CD4-positive, alpha-beta T cell treated with Interleukin-1 beta for 1 hour (primary cell): ENCODE measurements at places on chromosomes 11 and 22.
A peak's percentile ranks its signal among the peaks of the same experiment; 100 is the strongest.

DNA sequence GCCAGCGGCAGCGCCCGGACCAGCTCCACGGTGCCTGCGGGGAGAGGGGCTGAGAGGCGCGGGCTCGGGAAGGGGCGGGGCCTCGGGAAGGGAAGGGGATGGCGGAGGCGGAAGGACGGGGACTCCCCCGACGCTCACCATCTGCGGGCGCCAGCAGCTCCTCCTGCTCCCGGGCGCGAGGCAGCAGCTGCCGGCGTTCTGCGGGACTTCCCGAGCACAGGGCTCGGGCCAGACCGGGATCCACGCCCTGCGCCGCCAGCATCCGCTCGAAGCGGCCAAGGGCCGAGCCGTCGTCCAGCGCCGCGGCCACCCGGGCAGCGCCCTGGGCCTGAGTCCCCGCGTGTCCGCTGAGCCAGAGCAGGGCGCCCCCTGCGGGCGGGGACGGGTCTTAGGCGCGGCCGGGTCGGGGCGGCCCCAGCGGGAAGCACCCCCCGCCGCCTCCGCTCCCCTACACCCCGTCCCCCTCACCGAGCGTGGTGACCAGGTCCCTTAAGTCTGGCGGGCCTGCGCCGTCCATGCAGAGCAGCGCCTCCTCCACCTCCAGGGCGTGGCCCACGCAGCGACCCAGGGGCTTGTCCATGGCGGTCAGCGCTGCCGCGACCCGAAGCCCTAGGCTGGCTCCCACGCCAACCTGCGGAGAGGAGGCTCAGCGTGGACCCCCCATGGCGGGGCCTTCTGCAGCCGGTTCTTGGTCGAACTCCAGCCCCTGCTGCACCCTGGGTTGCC is 873 bp upstream of the SCO2 start:
- DNase-seq = peak; percentile 87

DNA sequence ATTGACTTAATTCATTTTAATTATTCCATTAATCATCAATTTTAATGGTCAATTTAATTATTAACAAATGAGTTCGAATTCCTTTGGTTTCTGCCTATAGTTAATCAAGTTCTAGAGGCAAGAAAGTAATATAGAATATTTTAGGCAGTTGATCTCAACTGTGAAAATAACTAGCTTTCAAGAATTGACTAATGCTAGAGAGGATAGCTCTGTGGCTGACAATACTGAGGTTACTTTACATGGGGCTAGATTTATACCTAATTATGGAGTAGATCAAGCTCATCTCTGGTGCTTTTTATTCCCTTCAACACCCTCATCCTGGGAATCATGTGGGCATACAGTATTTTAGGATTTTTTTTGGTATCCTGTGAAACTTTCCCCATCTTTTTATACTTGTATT is 259.4 kb downstream of the GRM5 start:
- no peak for DNase-seq

GRCh38 chr11:3087373-3087772 is 30.1 kb upstream of the CARS1 start:
- no peak for DNase-seq

GRCh38 chr11:102921587-102922220 is 33.8 kb downstream of the MMP13 start:
- DNase-seq = no peak

DNA sequence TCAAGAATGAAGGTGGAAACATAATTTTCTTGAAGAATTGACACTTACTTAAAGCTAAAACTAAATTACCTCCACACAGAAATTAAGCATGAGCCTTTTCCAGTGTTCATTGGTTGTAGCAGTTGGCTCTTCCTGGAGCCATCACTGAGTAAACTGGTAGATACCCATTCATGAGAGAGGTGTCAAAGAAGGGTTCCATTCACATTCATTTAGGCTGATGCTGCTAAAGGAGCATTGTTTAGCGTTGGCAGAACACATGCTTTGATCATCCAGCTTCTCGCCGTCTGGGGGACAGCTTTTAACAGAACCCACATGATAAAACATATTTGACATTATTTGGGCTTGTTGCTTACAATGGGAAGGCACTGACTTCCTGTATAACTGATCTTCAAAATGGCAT is 71.6 kb downstream of the TNRC6B start:
- no peak for DNase-seq

DNA sequence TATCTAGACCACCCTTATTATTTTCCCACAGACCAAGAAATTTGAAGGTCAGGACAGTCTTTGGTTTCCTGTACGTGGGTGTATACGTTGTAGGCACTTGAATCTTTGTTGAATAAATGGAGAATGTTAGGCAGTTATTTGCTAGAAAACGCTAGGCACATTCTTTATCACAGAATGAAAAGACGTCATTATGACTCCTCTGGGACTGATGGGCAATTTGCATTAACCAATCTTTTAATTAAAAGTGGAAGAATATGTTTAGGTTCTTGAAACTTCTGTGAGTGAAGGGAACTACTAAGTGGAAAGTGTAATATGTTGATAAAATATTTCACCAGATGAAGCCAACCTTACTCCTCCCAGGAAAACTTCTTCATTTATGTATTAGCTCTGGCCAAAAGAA is 5.7 kb downstream of the CAT start:
- DNase-seq = no peak

DNA sequence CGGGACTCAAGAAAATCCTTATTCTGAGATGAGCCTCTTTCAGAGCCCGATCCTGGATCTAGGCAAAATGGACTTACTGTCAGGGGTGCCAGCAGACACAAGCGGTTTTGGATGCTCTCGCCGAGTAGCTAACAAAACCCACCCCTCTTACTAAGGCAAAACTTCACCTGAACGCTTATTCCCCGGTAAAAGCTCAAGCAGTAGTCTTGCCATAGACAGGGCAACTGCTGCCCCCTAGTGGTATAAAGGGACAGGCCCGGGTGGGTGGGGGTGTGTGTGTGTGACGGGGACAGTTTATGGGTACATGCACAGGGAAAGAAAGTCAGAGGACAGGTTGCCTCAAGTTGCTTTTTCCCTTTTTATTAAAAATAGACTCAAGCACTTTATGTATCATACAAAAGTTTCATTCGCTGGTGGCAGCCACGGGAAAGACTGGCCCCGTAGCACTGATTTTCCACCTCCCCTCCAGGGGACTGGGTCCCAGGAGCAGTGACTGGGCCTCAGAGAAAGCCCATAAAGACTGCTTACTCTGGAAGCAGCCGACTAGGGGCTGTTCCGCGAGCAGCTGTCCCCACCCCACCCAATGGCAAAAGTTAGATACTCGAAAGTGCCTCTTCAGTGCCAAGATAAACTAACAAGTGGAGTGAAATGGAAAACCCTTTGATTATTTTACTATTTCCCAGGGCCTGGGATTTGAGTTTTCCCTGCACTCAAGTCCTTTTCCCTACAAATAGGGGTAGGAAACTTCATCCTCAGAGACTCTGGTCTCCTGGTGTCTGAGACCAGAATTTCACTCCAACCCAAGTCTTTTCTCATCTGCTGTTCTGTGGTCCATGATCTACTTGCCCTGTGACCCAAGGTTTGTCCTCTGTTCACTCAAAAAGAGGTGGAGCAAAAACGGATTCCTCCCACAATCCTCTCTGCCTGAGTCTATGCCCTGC is 4.7 kb downstream of the YPEL4 start:
- DNase-seq = peak; percentile 91

DNA sequence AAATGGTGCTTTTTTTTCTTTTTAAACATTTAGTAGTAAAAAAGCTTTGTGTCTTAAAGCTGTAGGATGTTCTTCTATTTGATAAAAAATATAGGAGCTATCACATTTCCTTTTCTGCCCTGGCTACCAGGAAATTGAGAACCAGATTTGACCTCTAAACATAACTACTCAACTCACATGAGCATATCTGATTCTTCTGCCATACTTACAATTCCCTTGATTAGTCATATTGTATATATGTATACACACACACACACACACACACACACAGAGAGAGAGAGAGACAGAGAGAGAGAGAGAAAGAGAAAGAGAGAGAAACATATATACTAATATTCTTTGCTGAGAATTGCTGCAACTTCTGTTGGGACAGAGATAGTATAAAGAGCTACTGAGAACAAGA is 23.0 kb upstream of the GDPD4 start:
- DNase-seq = no peak

DNA sequence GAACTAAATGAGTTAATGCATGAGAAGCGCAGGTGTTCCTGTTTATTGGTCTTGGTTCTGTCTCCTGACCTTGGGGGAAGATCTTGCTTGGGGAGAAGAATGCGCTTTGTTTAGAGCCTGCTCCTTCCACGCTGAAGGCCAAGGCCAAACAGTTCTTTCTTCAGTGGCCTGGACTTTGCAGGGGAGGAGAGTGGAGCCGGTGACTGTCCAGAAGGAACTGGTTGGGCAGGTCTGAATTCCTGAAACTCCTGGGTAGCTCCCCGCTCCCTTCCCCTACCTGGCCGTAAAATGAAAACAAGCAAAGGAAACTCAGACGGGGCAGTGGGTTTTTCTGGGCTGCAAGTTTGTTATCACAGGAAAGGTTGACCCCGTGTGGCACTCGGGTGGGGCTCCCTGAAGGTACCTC is 3.6 kb downstream of the ARHGAP8 start:
- DNase-seq = no peak

- DNase-seq = no peak
Measured at GRCh38 chr11:134471716-134472455, 59.8 kb upstream of the B3GAT1 start.

DNA sequence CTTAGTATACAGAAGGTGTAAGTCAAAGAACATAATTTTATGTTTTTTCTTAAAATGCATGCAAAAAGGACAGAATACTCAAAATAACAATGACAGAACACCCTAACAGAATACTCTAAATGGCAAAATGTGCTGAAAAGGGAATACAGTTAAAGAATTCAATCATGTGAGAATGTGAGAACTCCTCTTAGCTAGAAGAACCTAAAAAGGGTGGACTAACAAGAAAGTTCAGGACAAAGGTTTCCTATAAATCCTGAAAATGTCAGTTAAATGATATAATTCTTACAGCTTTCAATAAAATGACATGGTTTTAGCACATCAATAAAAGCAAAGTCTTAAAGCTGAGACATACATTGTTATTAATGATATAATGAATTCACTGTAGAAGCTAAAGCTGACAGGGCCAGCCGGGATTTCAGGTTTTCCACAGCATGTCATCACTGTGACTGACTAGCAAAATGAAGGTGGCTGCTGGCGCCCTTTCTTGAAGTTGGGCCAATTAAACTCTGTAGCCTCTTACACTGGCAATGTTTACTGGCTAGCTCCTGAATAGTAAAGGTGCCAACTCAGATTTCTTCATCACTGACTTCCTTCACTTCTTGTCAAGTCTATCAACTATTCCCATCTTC is 244.4 kb downstream of the TTC28 start:
- DNase-seq = no peak

DNA sequence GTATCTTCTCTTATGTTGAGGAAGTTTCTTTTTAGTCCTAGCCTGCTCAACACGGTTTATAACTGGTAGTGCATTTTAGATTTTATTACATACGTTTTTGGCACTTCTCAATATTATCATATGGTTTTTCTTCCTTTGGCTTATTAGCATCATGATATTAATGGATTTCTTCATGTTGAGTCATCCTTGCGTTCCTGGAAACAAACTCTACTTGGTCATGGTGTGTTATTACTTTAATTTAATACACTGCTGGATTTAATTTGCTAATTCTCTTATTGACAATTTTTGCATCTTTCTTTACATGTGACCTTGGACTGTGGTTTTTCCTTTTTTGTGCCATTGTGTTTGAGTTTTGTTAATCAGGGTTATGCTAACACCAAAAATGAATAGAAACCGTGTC is 20.5 kb downstream of the IGF2 start:
- DNase-seq = no peak

GRCh38 chr11:78752494-78752893 is 177.8 kb upstream of the NARS2 start:
- no peak for DNase-seq

- DNase-seq = no peak
Measured at GRCh38 chr22:45970705-45971407, 6.1 kb downstream of the WNT7B start.

GRCh38 chr11:105049481-105049880 is 4.3 kb upstream of the CARD16 start:
- no peak for DNase-seq

DNA sequence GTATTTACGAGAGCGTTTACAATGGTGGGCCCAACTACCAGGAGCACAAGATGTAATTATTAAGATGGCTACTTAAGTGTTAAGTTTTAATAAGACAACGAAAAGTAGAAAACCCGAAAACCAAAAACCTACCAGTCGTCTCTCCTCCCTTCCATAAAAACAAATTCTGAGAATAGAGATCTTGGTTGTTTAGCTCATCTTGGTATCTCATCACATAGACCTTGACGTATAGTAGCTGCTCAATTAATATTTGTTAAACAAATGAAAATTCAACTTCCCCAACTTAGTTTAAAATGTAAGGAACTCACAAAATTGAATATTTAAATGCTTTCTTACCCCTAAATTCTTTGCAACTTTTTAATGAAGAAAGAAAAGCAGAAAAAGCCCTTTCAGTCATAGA is 669 bp downstream of the KDM4D start:
- DNase-seq = no peak

DNA sequence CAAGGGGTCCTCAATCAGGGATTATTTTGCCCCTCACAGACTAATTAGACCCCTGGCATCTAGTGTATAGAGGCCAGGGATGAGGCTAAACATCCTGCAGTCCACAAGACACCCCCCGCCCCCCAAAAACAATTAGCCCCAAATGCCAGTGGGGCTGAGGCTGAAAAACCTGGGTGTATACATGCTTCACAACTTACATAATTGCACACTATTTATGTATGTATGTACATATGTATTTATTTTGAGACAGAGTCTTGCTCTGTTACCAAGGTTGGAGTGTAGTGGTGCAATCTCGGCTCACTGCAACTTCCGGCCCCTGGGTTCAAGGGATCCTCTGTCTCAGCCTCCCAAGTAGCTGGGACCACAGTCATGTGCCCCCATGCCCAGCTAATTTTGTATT is 28.8 kb upstream of the SHANK2 start:
- DNase-seq = no peak

DNA sequence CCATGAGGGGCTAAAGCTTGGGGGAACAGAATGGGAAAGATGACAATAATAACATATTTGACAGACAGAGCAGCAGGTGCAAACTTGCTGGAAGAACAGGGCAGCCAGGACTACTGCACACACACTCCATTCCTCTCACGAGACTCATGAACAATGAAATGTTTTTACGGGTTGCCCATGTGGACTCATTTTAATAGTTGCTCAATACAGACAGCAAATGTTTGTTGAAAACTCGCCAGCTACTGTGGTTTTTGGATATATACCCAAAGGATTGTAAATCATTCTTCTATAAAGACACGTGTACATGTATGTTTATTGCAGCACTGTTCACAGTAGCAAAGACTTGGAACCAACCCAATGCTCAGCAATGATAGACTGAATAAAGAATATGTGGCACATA is 10.3 kb downstream of the SYT13 start:
- DNase-seq = no peak

- DNase-seq = peak; percentile 26
Measured at GRCh38 chr22:32880893-32881596, 79.5 kb downstream of the TIMP3 start.

DNA sequence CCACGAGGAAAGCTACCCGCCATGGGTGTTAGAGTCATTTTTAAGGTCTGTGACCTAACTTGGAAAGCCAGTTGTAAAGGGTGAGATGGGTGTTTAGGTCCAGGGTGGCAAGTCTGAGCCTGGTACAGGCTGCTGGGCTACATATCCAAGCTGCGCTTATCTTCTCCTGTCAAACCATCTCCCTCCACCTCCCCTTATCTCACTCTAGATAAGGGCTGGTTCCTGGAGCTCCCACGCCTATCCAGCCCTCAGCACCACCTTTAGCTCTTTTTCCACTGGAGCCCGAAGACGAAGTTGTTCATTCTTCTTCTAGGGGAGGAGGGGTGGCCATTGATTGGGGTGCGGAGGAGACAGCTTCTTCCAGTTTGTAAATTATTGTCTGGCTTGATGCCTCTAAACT is 48.5 kb downstream of the MICAL2 start:
- DNase-seq = no peak
